ENCODE measurements at places on chromosomes 16 and 17.

- DNase-seq: no peak
Observed at GRCh38 chr17:29294580-29294900, 592 bp upstream of the NUFIP2 start.

DNA sequence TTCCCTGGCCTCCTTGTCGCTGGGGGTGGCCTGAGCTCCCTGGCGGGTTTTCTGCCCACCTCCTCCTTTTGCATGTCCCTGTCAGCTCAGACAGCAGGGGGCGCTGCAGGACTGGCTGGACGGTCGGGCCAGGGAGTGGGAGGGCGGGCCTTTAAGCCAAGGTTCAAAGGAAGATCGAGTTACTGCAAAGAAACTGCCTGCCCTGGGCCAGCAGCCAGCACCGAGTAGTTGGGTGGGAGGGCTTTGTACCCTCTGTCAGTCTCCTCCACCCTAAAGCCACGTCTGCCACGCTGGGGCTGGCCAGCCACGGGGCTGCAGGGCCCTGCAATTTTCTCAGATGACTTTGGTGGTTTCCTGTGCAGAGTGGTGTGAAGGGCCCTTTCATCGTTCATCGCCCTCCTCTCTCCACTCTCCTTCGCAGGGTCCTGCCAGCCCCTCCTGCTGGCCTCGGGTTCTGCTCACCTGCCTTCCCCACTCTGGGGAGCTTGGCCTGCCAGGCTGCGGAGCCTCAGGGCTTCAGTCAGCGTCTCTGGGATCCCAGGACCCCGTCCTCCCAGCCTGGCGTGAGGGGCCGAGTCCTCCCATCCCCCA lies 12.3 kb downstream of the GPR142 start:
- peak; percentile 84 for DNase-seq

DNA sequence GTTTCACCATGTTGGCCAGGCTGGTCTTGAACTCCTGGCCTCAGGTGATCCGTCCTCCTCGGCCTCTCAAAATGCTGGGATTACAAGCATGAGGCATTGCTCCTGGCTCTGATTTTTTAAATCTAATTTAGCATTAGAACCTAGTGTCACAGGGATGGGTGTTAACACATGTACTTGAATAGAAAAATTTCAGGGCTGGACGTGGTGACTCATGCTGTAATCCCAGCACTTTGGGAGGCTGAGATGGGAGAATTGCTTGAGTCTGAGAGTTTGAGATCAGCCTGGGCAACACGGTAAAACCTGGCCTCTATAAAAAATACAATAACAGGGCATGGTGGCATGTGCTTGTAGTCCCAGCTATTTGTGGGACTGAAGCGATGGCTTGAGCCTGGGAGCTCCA lies 6.0 kb upstream of the RNF135 start:
- no peak for DNase-seq

DNA sequence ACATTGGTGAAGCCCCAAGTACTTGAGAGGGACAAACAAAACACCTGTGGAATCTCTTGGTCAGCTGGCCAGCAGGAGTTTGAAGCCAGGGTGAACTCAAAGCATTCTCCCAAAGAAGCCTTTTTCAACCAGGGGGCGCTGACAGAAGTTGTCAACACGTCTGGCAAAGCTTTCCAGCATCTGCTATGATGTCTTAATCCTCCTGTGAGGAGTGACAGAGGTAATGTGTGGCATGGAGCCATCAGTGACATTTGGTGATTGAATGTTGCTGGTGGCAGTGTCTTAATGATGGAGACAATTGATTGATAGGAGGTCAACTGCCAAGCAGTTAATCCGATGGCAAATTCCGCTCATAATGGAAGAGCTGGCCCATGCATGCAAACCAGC lies 257.6 kb upstream of the HSBP1 start:
- DNase-seq: no peak

DNA sequence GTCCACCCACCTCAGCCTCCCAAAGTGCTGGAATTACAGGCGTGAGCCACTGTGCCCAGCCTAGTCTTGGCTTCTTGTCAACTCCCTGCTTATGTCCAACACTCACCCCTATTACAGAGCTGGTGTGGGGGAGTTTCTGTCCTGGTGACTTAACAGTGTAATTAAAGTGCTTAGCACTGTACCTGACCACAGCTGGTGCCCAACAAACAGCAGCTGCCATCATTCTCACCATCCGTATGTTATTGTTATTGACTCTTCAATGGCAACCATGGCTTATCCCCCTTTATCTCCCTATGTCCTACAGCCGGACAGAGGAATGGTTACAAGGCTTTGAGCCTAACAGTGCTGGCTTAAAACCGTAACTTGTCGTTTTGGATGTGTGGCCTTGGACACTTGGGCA lies 17.0 kb upstream of the BRCA1 start:
- DNase-seq: no peak

GRCh38 chr17:79065105-79065670 lies 9.4 kb upstream of the ENGASE start:
- peak; percentile 60 for DNase-seq

DNA sequence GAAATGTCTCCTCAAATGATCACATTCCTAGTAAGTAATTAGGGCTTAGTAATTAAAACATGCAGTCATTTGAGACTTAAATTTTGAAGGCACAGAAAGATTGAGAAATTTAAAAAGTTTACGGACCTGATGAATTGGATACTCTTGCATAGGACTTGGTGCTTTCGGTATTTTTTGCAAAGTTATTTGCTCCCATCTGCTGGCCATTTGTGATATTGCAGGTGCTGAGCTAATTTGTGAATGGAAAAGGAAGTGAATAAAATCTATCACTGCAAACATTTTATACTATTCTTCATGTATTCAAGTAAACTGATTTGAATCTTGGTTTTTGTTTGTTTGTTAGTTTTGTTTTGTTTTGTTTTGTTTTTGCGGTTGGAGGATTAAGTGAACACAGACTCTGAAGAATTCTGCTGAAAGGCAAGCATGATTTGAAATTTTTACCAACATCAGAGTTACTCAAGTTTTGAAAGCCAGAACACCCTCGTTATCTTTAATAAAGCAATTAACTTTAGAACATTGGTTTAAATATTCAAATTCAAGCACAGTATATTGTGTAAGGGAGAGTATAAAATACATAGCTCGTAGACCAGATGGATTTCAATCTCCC lies 689.5 kb upstream of the RBFOX1 start:
- DNase-seq: peak; percentile 59

GRCh38 chr17:67080804-67081203 lies 36.5 kb downstream of the CACNG1 start:
- DNase-seq: no peak

GRCh38 chr17:8375738-8376259 lies 705 bp downstream of the KRABD2 start:
- DNase-seq: no peak

DNA sequence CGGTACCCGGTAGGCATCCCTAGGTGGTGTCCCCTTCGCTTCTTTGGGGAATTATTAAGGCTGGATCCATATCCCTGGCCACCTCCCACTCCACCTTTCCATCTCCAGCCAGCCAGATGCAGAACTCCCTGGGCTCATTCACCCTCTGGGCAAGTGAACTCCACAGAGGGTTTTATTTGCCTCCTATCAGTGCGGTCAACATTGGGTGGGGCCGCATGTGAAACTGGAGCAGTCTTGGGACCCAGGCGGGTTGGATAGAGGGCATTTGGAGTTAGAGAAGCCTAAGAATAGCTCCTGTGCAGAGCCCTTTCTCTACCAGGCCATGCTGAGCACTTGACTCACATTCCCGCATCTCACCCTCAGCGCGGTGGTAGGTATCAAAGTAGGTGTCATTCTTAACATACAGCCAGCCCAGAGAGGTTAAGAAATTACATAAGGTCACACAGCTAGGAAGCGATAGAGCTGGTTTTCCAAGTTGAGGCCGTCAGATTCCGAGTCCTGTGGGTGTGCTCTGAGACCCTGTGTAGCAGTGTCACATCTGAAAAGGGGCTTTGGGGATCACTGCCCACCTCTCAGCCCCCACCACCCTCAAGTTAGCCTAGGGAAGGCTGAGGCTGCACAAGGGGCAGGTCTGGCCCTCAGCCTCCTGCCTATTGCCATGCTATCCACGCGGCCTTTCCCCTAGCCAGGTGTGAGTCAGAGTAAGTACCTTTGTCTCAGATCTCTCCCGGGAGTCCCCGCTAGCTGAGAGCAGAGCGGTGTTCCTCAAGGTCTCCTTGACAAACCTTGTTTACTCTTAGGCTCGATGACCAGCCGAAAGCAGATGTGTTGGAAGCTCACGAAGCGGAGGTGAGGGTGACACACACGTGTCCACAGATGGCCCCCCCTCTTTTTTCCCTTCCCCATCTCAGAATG lies 26.9 kb upstream of the LGALS9 start:
- DNase-seq: no peak

GRCh38 chr17:57588086-57588485 lies 157.0 kb downstream of the CCDC182 start:
- no peak for DNase-seq

DNA sequence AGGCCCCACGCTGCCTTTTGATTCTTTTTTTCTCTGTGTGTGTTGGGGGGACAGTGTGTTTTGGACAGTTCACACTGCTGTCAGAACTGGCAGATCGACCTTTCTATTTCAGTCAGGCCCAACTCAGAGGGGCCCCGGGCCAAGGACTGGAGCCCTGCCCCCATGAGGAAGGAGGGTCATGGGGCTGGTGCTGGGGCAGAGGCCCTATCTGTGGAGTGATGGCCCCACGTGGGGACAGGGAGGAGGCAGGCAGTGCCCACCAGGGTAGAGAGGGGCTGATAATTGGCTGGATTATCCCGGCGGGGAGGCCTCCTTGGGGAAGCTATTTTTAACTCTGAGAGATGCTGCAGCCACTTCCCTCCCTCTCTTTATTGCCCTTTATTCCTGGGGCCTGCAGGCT lies 5.7 kb upstream of the KCNJ12 start:
- DNase-seq: no peak

DNA sequence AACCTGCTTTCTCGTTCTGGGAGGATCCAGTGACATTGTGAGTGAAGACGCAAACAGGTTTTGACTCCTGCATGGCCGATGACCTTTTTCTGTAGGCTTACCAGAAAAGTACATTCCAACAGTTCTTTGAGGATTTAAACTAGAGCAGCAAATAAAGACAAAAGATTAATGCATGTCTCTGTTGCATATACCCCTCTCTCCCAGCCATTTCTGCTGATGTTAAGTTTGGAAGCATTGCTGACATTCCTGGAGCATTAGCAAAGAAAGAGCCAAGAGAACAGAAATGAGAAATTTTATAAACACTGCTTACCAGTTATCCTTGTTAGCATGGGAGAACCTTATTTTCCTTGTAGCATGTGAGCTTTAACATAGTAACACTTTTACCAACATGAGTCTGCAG lies 49.3 kb downstream of the SIAH1 start:
- no peak for DNase-seq

DNA sequence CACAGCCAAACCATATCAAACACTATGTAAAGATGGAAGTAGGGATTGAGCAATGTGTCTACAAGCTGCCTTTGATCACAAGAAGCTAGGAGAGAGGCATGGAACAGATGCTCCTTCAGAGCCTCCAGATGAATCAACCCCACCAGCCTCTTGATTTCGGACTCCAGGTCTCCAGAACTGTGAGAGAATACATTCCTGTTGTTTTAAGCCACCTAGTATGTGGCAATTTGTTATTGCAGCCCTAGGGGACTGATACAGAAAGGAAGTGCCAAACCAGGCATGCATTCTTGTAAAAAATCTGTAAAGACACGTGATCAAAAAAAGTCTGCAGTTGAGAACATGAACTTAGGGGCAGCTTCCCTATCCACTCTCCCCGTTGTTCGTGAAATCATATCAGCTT lies 91.1 kb downstream of the C17orf67 start:
- DNase-seq: no peak

- DNase-seq: peak; percentile 3
Observed at GRCh38 chr16:83113317-83113716, 486.5 kb downstream of the CDH13 start.

GRCh38 chr17:57667461-57667923 lies 77.6 kb downstream of the CCDC182 start:
- DNase-seq: no peak

- no peak for DNase-seq
Observed at GRCh38 chr16:70638814-70639792, 7.3 kb upstream of the IL34 start.

DNA sequence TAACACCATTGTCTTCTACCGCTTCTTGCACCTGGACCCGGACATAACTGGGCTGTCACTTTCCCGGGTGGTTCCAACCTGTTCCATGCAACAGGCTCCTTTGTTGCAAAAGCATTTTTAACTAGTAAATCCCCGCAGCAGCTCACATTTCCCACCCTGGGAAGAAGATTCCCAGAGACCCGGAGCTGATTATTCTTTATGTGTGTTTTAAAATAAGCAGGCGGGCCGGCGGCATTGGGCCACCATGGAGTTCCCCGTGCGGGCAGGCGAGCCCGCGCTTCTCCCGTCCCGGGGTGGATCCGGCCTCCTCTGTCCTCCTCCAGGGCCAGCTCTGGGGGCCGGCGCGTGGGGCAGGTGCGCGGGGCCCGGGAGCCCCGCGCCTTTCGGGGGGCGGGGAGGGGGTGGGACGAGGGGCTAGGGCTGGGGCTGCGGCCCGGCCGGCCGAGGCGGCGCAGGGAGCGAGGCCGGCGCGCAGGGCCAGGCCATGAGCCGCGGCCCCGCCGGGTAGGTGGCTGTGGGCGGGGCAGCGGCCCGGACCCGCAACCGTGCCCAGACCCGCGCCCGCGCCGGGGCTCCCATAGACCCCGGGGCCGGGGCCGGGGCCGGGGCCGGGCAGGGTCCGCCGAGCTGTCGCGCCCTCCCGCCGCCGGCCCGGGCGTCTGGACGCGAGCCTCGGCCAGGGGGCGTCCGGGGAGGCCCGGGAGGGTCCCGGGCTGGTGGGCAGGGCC lies 1.7 kb downstream of the CRAMP1 start:
- DNase-seq: no peak

- DNase-seq: peak; percentile 80
Observed at GRCh38 chr17:75011401-75012095, 922 bp upstream of the MRPL58 start.

DNA sequence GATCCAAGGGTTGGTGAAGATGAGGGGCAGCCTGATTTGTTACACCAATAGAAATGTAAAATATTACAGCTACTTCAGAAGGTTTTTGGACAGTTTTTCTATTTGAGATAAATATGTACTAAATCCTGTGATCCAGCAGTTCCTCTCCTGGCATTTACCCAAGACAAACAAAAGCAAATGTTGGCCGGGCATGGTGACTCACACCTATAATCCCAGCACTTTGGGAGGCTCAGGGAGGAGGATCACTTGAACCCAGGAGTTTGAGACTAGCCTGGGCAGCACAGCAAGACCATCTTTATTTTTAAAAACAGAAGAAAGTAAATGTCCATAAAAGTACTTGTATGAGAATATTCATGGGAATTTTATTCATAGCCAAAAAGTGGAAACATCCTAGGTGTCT lies 64.8 kb upstream of the MRC2 start:
- DNase-seq: no peak

- no peak for DNase-seq
Observed at GRCh38 chr17:80513201-80513600, 31.4 kb upstream of the RPTOR start.

All from NCI-H446 (cell line).